ENCODE measurements at places on chromosomes 5 and 9.

DNA sequence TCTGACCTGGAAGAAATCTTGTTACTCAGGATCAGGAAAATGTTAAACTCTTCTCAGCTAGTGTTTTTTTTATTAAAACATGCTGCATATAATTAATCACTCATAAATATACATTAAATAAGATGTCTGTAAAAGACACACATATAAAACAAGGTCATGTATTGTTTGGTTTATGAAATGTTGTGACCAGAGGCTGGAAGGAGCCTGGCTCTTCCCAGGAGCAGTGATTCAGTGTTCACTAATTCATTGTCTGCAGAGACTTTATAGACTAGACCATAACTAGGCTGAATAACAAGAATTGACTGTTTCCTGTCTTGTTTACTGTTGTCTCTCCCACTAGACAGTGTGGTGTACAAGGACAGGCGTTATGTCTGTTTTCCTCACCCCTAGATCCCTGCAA lies 49.1 kb upstream of the ANKRD55 start:
- DNase-seq: no peak

DNA sequence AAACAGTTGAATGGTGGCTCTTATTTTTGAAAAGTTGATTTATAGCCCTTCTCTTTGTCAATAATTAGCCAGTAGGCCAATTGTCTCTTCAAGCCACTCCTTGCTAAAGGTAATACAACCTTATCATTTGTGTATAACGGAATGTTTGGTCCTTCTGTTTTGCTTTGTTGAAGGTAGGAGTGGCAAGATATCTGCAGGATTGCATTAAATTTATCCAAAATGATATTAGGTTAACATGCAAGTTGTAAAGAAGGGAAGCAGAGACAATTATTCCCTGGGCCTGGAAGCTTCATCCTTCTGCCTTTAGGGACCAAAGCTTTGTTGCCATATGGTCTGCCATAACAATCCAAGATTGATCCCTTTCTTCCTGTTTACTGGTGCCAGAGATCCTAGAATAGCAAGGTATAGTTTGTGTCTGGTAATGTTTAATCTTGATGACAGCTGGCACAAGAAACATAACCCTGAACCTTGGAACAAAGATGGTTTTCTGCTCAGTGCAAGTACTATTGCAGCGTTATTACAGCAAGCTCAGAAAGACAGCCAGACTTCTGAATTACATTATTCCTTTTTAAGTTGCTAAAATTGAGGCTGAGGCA lies 15.5 kb upstream of the FSD1L start:
- no peak for DNase-seq

DNA sequence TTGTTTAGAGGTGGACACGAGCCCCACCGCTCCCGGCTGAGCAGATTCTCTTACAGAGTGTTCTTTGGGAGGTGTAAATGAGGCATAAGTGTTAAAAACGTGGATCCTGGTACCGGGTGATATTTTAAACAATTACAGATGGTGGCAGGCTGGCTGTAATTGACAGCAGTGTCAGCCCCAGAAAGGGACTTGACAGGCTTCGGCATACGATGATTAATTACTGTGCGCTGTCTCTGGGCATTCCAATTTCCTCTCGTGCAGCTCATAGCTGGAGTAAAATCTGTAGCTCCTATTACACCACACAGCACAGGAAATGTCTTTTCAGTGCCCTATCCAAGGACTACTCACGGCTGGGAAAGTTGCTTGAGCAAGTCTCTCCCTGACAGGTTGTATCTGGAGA lies 305.4 kb upstream of the IRX2 start:
- DNase-seq: no peak

DNA sequence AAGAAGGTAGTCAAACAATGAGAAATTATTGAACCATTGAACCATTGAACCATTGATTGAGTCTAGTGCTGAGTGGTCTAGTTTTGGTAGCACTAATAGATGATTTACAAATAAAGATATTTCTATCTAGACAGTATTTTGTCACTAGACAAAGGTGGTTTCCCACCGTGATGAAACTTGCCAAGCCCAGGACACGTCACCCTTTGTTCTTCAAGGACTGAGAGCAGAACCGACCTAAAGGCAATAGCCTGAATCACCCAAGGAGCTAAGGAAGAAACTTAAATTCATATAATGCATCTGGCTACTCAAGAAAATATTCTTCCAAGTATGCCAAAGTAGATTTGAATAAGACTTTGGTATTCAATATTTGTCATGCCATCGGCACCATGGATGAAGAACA lies 103.3 kb downstream of the ESM1 start:
- no peak for DNase-seq

DNA sequence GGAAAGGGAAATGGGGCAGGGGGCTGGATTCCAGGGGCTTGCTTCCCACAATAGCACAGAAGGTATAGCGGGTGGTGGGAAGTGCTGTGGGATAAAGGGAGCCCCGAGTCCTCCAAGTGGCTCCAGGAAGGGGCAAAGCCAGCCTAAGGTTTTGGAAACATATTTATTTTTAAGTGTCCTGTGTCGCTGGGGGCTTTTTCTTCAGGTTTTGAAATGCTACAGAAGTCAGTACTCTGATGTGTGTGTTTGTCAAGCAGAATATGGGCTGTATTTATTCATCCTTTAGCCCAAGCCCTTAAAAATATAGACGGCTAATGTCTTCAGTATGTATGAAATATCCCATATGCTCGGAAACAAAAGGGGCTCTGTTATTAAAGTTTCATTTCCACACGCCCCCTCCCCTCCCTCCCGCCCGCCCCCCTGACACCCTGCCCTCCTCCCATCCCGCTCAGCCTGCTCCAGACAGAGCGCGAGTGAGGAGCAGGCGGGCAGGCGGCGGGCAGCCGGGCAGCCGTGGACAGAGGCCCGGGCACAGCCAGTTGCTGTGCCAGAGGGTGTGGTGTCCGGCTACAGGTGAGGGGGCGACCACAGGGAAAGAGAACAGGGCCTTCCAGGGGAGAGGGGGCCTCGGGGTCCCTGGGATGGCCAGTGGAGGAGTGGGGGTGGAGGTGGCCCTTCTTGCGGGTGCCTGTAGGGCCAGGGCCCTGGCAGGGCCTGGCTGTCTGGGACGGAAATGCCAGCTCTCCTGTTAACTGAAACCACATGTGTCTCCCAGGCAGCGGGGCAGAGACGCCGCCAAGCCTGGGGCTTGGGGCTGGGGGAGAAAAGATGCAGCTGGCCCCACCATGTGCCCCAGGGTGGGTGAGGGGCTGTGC lies 39.6 kb upstream of the SYNPO start:
- no peak for DNase-seq

GRCh38 chr5:35822511-35822910 lies 34.2 kb upstream of the IL7R start:
- no peak for DNase-seq
